Right hindlimb (tissue), 1 donor: ENCODE measurements at places on chromosomes 11 and 22.

DNA sequence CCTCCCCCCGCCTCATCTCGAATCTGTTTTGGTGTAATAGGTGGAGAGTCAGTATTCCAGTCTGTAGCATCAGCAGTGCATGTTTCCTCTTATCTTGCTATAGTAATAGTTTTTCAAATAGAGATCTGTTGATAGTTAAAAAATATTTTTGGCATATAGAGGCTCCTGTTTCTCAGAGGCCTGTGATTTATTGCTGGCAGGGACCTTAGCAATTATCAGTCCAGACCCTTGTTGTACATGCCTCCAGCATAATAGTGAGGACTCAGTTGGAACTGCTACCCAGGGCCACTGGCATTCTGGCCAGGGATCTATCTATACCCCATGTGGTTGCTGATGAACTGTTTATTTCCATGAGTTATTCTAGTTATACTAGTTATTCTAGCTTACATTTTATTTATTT is 52.6 kb downstream of the SPECC1L start:
- DNase-seq = no peak

GRCh38 chr22:49964136-49965090 is 3.8 kb downstream of the PIM3 start:
- DNase-seq = peak; percentile 22

DNA sequence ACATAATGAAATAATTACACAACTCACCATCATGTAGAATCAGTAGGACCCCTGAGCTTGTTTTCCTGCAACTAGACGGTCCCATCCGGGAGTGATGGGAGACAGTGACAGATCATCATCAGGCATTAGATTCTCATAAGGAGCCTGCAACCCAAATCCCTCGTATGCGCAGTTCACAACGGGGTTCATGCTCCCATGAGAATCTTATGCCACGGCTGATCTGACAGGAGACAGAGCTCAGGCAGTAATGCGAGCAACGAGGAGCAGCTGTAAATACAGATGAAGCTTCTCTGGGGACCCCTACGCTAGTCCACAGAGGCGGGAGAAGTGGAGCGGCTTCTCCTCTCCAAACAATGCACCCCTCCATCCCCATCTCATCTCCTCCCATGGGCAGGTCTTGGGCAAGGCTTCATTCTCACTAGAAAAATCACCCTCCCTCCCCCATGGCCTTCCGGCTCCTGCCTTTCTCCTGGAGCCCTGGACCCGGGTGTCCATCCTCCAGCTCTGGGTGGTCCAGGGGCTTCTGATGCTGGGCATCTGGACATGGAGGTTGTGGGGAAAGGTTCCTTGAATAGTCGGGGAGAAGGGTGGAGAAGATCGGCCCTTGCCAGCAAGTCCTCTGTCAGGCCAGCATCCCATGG is 16.2 kb upstream of the RAC2 start:
- no peak for DNase-seq

- DNase-seq = peak; percentile 20
These were observed 603 bp downstream of the CDHR5 start for GRCh38 chr11:623999-624704.

GRCh38 chr11:74123008-74123448 is 47.8 kb downstream of the C2CD3 start:
- no peak for DNase-seq

DNA sequence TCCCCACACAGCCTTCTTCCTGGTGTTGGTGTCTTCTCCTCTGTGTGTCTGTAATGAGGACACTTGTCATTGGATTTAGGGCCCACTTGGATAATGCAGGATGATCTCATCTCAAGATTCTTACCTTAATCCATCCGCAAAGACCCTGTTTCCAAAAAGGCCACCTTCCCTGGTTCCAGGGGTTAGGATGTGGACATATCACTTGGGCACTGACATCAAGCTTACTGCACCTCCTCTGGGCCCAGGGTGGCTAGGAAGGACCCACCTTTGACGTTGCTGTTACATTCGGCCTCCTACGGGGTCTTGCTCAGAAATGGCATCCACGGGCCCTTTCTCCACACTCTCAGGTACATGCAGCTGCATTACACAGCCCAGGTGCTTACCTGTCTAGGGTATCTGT is 535.9 kb downstream of the BRD1 start:
- DNase-seq = no peak

GRCh38 chr11:106442032-106442431 is 364.6 kb downstream of the AASDHPPT start:
- DNase-seq = no peak

DNA sequence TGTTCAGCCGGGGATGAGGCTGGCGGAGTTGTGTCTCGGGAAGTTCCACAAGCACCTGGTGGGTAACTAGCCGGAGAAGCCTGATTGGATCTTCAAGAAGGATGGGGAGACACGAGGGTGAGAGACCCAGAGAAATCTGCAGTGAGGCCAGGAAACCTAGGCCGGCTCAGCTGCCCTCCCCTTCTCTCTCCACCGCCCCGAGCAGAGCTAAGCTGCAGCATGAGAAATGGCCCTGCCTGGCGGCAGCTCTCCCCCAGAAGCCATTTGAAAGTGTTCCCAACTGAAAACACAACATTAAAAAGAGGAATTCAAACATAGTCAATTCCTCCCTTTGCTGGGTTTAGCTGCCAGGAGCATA is 77.8 kb upstream of the SHISAL1 start:
- DNase-seq = peak; percentile 15

- DNase-seq = no peak
These were observed 20.6 kb downstream of the BCO2 start for GRCh38 chr11:112195951-112196351.

DNA sequence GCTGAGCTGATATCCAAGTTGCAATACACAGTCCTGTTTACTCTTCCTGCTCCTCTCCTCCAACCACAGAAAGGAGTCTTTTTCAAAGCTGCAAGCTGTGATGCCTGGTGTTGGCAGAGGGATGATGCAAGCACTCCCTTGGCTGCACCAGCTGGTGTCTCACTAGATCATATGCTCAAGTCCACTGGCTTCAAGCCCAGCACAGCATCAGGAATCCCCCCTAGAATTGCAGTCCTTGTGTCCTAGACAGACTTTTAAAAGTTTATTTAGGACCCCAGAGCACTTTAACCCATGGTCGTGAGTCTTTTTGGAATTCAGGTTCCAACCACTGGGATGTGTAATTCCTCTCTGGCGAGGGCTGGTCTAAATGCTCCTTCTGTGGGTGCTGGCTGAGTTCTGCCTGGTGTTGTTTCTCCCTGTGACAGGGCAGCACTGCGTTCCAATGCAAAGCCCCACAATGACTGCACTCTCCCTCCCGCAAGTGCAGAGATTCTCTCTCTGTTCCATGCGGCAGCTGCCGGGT is 1.9 kb upstream of the HEPN1 start:
- peak; percentile 74 for DNase-seq

DNA sequence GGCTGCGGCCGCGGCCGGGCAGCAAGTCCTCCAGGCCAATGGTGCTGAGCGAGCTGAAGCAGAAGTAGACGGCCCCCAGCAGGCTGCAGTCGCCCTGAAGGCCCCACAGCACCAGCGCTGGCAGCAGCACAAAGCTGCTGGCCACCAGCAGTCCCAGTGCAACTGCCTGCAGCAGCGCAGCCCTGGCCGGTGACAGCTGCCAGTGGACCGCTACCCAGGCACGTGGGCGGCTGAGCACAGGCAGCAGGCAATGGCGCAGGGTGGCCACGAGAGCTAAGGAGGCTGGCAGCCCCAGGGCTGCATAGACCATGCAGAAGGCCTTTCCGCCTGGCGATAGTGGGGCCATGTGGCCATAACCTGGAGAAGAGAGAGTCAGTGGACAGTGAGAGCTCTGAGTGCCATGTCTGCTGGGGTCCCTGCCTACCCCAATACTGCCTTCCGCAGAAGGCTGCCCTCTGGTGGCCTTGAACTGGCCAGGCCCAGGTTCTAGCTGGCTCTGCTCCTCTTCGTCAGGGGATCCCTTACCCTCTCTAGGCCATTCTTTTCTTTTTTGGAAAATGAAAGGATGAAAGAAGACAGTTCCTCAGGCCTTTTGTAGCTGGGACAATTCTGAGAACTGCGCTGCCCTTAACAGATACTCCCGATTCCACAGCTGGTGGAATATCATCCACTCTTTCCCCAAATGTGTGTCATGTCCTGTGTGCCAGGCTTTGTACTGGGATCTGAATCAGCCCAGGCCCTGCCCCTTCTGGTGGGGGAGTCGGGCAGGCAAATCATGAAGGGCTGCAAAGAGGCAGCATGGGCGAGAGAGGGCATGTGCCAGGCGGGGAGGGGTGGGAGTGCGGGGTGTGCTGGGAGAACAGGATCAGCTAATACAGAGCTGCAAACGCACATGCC is 1.8 kb downstream of the KCNK7 start:
- DNase-seq = no peak

DNA sequence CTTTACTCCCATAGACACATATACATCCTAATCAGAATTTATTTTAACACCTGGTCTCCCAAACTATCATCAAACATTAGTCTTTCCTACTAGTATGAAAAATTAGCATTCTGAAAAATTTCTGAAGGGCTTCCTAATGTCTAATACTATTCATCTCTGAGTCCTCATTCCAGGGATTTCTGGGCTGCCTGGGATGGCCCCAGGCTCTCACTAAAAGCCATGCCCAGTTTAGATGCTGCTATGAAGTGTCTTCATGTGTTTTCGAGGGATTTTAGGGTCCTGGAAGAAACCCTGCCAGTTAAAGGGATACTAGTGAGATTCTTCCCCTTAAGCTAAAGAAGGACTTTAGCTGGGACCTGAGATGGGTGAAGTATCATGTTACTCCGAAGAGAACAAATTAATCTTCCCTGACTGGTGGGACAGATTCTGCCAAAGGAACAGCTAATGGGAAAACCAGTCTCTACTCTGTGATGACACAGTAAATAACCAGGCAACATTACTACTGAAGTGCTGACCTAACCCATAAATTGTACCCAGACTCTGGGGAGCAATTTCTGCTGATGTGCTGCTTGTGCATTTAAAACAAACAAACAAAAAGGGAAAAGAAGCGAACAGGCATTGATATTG is 342.6 kb downstream of the SOX6 start:
- DNase-seq = no peak

DNA sequence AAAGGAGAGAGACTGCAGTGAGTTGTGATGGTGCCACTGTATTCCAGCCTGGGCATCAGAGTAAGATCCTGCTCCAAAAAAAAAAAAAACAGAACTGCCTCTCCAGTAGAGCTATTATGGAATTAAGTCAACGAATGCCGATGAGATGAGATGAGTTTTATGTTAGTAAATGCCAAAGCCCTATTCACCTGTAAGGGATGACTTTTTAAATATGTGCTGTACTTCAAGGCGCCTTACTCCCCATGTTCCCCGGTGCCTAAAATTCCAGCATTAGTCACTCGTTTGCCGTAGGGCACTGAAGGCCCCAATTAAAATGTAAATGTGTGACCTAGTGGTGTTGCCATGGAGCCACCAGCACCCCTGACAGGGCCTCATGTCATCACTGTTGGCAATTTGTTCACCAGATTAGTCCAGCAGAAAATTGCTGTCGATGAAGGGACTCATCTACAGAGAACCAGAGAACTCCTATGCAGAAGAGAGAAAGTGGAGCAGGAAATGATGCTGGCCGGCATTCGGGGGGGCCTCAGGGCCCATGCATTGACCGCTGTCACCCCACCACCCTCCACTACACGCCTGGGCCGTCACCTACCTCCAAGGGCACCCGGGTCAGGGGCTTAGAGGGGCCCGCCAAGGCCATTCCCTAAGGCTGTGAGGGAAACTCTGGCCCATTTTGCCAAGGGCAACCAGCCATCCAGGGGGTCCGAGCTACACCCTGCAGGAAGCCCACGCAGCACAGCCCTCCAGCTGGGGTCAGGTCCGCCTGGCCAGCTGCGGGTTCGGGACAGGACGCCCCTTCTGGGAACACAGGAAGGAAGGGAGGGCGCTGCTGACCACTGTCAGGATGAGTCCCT is 17.8 kb downstream of the LIF start:
- no peak for DNase-seq

- peak; percentile 20 for DNase-seq
These were observed 56.5 kb upstream of the SHISAL1 start for GRCh38 chr22:44369293-44369661.

DNA sequence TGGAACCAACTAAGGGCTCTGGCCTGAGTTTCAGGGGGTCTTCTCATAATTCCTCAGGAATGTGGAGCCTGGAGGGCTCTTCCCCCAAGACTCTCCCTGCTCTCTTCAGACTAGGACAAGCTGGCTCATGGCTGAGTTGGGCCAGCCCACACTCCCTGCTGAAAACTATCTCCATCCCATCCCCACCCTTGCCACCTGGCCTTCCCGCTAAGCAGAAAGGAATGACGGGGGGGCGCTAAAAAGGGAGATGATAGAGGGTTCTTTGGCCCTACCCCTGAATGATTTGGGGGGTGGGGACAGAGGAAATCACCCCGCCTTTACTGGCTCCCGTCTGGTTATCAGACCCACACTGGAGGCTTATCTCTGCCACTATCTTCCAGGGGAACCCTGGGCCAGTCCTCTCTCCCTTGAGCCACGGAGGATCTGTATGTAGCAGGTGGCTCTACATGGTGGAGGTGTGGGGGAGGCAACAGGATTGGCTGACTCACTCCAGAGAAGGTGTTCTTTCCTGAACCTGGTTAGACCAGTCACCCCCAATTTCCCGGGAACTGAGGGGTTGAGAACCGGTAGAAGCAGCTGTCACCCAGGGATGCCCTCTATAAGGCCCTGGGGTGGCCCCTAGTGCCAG is 5.7 kb downstream of the SMTN start:
- no peak for DNase-seq

DNA sequence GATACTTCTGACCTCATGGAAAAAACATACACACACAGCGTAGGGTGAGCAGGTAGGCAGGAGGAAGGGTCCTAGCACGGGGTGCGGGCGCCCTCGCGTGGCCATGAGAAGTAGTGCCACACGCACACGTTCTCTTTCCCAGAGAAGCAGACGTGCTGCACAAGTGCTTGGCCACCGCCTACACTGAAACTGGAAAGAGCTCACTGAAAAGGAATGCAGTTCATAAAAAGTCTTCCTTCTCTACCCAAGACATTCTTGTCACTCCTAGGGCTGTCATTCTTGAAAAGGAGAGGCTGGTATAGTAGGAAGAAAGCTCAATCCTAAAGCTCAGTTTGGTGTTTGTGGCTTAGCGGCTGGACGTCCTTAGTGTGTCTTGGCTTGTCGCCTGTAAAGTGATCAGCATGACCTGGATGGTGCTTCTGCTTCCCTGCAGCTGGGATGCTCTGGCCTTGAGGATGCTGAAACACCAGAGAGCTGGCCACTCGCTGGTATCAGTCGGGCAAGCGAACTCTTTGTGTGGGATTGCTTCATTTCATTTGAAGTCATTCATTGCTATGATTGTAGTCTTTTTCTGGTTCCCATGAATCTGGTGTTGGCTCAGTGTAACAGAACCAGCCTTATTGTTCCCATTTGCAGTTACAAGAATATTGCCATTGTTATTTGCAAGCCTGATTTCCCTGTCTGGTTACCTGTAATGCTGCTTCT is 303.8 kb downstream of the NTM start:
- DNase-seq = peak; percentile 89

DNA sequence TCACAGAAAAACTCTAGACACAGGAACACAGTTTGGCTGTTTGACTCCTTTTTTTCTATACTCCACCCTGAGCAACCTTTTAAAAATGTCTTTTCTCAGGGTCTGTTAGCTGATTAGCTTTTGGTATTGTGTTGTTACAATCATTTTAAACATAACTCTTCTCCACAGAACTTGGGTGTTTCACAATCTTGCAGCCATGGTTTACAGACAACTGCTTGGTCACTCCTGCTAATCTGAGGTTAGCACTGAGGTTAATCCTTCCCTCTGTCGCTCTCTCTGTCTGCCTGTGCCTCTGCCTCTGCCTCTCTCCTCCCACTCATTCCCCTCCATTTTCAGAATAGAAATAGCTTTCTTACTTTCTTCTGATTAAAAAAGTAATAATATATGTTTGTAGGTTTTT is 62.4 kb upstream of the ZBED5 start:
- no peak for DNase-seq

GRCh38 chr11:121652971-121653370 is 200.2 kb upstream of the SORL1-AS1 start:
- peak; percentile 58 for DNase-seq
